ENCODE measurements at places on chromosomes 1 and 21.
A peak's percentile ranks its signal among the peaks of the same experiment; 100 is the strongest.

GRCh38 chr1:56025942-56026341, 553.4 kb downstream of the PLPP3 start:
- DNase-seq: no peak

- no peak for DNase-seq
Measured at GRCh38 chr1:51910221-51911000, 31.9 kb upstream of the NRDC start.

DNA sequence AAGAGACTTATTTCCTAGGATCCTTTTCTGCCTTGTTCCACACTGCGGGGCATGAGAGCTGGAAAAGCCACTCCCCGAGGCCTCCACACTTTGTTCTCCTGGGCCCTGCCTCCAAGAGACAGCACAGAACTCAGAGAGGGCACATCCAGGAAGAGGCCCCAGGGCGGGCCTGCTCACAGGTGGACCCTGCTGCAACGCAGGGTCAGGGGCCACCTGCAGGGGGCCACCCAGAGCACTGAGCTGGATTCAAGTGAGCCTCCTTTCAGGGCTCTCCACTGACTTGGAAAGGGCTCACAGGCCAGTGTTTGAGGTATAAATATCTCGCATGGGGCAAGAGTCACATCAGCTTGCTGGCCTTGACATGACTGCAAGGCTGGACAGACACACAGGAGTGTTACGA, 4.8 kb downstream of the RGS16 start:
- no peak for DNase-seq

GRCh38 chr1:66725885-66726665, 26.2 kb upstream of the DYNLT5 start:
- DNase-seq: peak; percentile 87

GRCh38 chr21:21137986-21138385, 139.8 kb downstream of the NCAM2 start:
- DNase-seq: peak; percentile 90

DNA sequence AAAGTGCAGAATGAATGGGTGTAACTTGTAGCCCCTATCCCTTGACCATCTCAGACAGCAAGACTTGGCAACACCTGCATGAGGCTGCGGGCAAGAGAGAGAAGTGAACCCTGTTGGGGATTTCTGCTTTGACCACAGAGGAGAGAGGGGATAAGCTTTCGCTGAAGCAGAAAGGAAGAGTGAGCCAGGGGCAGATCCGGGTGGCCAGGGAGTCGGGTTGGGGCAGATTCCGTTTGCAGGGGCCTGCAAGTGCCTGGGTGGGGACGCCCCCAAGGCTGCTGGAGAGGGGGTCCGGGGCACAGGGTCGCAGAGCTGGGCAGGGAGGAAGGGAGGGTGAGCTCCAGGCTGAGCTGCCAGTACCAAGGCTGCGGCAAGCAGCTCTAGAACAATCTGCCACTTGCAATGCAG, 25.3 kb upstream of the PIK3CD start:
- no peak for DNase-seq

DNA sequence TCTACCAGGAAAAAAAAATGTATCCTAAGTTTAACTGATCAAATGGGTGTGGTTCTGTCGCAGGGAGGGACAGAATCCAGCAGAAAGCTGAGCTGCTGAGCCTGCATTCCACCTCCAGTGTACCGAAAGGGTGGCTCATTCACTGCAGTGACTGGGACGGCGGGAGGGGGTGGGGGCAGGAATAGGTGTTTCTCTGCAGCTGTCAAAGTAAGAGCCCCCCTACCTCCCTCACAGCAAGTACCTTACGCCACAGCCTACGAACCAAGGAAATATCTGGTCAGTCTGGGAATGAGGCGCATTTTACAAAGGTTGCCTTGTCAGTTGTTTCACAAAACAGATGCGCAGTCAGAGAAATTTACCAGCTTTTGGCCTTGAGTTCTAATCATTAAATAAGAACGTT, 1.7 kb downstream of the S100B start:
- peak; percentile 18 for DNase-seq

GRCh38 chr1:161074676-161075368, 5.1 kb upstream of the ARHGAP30 start:
- DNase-seq: no peak

- DNase-seq: peak; percentile 83
Measured at GRCh38 chr1:223135176-223135942, 7.7 kb downstream of the TLR5 start.

- DNase-seq: peak; percentile 85
Measured at GRCh38 chr1:40153073-40153770, 8.0 kb upstream of the RLF start.

- peak; percentile 39 for DNase-seq
Measured at GRCh38 chr1:77281491-77282186, at the start of gene AK5. Gene AK5 (plus strand): TSS chr1:77282019. CDS start chr1:77282314, 295 bp downstream.

GRCh38 chr1:42730988-42731387, 9.0 kb downstream of the CLDN19 start:
- peak; percentile 11 for DNase-seq

DNA sequence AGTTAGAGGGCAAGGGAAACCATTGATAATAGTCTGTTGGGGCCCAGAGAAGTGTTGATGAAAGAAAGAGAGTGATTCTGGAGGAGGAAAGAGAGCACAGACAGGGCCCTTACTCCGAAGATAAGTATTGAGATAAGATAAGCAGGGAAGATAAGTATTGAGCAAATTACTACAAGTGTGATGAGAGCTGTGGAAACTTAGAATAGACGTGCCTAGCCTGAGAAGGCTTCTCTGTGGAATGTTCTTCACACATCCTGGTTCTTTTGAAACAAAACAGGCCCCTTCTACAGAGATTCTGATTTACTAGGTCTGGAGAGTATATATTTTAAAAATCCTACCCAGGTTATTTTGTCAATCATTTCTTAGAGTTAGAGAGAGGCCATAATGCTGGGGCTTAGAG, 26.4 kb downstream of the FNBP1L start:
- DNase-seq: no peak

DNA sequence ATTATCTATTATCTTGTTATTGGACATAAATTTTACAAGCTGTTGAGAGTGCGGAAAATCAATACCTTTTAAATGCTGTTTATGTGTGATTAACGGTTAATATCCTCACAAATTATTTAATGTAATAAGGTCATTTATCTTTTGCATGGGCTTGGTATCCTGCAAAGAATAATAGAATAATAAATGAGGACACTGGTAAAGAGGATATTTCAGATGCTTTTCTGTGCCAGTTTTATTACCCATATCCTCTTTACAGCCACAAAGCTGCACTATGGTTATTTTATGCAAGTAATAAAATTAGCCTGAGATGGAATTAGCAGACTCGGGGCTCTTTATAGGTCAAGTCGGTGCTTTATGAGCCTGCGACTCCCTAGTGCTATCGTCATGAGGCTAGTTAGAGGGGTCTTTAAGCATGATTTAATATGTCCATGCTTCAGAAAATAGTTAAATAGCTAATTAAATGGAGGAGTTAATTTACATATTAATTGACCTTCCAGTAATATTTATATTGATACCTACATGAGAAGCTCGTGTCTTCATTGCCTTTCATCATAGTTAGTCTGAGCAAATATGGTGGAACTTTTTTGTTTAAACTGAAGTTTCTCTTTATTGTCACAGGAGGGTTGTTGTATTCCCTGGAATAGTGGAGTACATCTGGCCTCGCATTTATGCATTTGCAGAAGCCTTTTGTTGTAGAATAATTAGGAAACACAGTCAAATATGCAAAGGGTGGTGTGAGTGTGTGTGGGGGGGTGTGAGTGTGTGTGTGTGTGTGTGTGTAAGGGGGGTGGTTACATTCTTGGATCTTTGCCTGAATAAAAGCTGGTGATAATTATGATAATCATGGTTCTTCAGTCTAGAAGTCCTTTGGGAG, 120.3 kb downstream of the ATG4C start:
- DNase-seq: no peak

GRCh38 chr1:77639056-77639455, 43.4 kb downstream of the ZZZ3 start:
- peak; percentile 50 for DNase-seq
